ENCODE measurements at places on chromosomes 2 and 18.

DNA sequence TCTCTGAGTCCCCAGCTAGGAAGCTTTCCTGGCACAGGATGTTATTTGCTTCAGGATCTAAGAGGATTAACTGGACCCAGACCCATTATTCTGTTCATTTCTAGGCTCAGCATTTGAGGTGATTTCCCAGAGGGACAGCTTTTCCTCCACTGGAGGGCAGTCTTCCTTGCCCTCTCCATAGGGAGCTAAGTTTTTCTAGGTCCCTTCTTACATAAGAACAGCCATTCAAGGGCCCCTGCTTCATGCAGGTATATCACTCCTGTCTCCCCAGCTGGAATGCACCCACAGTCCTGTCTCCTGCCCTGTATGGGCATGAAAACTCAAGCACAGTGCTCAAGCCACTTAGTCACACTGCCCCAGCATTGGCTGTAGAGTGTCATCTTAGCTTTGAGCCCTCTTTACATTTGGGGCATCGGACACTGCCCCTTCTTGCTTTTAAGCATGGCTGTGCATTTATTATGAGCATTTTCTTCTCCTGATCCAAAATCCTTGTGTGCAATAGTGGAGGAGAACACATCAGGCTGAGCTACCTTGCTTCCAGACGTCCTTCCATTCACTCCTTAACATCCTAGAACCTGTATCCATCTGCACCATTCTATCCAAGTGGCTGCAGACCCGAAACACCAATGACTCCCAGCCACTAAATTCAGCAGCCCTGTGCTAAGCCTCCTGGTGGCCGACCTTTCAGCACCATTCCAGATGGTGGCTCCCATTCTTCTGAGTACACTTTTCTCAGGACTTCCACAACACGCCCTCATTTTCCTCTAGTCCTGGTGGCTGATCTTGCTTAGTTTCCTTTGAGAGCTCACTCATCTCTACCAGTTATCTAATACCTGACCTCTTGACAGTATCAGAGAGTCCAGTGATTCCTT, 80.0 kb downstream of the COPS8 start:
- no peak for DNase-seq

- no peak for DNase-seq
These were observed 108.8 kb downstream of the FARSB start for GRCh38 chr2:222547083-222547482.

DNA sequence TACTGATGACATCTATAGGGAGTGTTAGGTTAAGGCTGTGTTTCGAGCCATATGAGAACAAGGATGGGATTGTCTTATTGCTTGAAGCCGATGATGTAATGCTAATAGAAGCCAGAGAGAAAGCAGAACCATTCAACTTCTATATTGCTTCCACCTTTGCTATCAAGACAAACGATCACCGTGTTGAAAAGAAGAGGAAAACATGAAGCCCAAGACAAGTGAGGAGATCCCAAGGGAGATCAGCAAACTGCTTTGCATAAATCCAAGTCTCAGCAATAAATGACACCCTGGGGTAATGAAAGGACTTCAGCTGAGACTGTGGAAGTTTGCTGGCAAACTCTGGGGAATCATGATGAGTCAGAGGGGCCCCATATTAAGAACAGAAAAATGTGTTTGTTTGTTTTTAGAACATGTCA, 206.2 kb downstream of the NCKAP5 start:
- DNase-seq = no peak

GRCh38 chr2:239156516-239157265, 244.1 kb downstream of the HDAC4 start:
- DNase-seq = no peak

DNA sequence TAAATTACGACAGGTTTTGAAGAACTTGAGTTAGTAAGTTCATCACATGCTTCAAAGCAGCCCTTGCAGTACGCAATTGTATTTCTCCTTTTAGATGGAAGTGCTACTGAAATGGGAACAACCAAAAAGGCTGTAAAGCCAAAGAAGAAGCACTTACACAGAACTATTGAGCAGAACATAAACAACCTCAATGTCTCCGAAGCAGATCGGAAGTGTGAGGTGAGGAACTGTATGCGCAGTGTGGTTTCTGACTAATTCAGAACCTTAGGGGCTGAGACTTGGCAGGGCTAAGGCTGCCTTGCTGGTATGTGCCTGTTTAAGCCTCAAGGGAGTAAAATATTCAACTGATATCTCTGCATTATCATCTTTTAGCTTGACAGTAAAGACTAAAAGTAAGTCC, 8.4 kb downstream of the NCAPH start:
- no peak for DNase-seq

- DNase-seq = no peak
These were observed 17.2 kb downstream of the PCBP1 start for GRCh38 chr2:70104231-70105111.

DNA sequence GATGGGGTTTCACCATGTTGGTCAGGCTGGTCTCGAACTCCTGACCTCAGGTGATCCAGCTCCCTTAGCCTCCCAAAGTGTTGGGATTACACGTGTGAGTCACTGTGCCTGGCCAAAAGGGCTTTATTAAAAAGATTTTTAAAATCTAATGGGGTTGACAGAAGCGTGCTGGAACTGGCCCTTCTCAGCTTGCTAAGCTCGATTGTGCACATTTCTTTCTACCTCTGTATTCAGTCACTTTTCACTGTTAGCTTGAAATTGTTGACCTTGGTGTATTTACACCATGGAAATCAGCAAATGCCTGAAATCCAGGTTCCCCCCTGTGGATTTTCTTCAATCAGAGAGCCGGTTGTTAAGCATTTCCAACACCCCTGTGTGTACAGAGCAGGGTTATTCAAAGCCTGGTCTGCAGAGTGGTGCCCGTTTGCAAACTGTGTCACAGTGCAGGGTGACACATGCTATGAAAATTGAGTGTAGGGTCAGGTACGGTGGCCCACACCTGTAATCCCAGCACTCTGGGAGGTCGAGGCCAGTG, 140.2 kb downstream of the TGIF1 start:
- DNase-seq = no peak

- DNase-seq = no peak
These were observed 45.9 kb downstream of the FAM228A start for GRCh38 chr2:24220554-24221291.

GRCh38 chr2:68764806-68765311, 30.2 kb downstream of the ARHGAP25 start:
- DNase-seq = no peak

- no peak for DNase-seq
These were observed 126.1 kb downstream of the THNSL2 start for GRCh38 chr2:88296247-88296646.

DNA sequence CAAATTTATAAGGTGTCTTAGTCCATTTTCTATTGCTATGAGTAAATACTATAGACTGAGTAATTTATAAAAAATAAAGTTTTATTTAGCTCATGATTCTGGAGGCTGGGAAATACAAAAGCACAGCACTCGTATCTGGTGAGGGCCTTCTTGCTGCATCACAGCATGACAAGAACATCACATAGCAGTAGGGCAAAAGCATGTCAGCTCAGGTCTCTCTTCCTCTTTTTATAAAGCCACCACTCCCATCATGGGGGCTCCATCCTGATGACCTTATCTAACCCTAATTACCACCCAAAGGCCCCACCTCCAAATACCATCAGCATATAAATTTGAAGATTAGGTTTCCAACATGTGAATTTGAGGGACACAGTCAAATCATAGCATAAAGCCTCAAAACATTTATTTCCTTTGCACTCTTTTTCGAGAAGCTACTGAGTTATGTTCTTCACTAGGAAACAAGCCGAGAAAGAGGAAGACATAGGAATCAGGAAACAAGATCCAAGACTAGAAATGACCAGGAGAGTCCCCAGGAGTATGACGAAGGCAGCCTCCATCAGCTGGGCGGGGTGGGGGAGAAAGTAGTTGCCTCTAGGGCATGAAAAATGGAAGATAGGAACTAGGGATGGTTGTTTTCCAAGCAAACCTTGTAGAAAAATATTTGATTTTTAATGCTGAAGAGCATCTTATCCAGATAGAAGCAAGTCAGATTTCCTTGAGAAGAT, 24.1 kb upstream of the NABP1 start:
- no peak for DNase-seq

DNA sequence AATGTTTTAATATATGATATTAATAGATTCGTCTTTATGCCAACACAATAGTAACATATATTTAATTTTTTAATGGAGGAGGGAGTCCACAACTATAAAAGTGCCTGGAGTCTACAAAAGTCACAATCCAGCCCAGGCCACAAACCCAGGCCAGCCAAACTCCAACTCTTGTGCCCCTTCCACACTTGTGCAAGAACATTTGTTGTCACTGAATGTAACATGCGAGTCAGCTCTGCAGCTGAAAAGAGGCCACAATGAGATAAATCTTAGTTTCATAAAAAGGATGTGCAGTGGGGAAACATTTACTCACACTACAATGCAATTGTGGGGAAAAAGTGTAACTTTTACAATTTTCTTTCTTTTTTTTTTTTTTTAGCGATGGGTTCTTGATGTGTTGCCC, 110.8 kb downstream of the MCFD2 start:
- DNase-seq = no peak

GRCh38 chr2:88658881-88659537, 31.7 kb upstream of the EIF2AK3 start:
- DNase-seq = no peak

- no peak for DNase-seq
These were observed 142.3 kb upstream of the TANK start for GRCh38 chr2:161017780-161018470.

- DNase-seq = no peak
These were observed 41.9 kb upstream of the RHOB start for GRCh38 chr2:20404950-20405349.

- DNase-seq = no peak
These were observed 28.6 kb upstream of the SLC35F5 start for GRCh38 chr2:113784823-113785744.

DNA sequence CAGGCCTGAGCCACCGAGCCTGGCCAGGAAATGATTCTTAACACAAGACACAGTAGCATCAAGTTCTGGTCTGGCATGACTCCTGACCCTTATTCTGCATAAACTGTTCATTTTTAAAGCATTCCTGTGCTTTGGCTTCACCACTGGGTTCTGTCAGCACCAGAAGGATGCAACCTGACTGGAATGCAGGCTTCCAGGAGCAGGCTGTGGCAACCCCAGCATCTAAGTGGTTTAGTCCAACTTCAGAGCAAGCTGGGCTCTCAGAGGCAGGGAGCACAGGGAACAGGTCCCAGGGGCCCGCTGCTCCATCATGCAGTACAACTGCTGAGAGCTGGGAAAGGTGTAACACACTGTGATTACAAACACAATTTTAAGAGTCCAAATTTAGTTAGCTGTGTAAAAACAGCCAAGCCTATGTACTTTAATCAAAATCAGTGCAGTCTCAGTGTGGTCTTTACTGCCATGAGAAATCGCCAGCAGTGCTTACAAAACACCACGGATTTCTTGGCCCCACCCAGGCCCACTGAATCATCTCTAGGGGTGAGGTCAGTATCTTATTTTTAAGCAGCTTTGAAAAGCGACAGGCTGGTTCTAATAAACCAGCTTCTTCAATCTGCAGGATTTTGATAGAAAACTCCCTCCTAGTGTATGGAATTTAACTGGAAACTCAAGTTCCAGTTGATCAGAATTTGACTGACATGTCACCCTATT, 44.4 kb upstream of the TMEM182 start:
- DNase-seq = no peak

- no peak for DNase-seq
These were observed 172.3 kb downstream of the PID1 start for GRCh38 chr2:229098801-229099200.

GRCh38 chr2:196322973-196323810, 151.8 kb upstream of the STK17B start:
- DNase-seq = no peak

- no peak for DNase-seq
These were observed 126.0 kb downstream of the ZNF236 start for GRCh38 chr18:76948345-76948744.

DNA sequence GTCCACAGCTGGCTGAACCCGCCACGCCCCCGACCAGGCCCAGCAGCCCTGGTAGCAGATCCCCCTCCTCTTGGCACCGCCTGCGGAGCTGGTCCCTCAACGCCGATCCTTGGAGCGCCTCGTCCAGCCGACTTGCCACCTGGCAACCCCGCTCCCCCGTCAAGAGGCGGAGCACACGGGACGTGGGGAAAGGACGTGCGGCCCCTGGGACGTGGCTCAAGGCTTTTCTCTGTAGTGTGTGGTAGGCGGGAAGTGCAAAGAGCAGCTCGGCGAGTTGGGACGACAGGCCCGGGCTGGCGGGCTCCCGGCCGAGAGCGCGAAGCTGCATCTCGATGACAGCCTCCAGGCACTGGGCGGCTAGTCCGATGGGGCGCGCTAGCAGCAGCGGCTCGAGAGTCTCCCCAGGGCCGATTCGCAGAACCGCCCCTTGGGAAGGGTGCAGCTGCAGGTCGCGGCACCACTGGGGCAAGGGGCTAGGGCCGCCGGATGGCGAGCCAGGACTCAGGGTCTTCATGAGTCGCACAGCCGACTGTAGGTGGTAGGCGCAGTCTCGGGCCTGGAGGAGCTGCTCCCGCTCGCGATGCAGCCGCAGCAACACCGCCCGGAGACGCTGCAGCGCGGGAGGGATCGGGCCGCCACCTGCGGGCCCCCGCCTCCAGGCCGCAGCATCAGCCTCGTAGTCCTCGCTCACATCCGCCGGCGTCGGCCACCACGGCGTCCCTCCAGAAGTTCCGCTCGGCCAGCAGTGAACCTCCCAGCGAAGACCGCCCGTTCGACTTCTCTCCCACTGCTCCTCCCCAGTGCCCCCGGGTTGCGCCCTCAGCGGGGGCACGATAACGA, 617 bp downstream of the CCDC142 start:
- no peak for DNase-seq

DNA sequence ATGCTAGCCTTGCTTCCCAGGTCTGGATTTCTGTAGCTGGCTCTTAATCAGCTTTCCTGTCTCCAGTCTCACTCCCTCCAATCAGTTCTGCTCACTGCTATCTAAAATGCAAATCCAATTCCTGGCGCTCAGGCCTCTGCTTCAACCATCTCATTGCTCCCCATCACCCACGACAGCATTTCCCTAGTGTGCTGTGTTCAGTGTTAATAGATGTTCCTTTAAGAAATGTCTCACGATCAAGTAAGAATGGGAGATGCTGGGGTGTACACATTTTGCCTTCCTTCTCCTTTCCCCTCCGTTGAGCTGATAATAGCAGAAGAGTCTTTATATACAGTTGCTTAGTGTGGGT, 1.6 kb upstream of the PUM2 start:
- no peak for DNase-seq
